ENCODE measurements at places on chromosomes 13 and 19.

DNA sequence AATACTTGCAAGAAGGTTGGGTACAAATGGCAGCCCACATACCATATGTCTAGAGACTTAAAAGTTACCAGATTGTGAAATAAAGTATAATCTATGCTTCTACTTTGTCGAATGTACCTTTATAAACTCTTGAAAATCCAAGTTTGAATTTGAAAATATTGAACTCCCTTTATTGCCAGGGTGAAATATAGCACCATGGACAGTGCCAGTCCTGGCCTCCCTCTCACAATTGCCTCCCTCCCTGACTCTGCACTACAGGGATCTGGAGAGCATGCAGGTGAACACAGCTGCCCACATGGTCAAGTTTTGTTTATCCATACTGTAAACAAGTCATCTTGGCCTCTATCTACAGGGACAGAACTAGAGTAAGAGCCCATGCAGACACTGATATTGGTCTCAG is 394.1 kb upstream of the SLITRK6 start:
- no peak for DNase-seq

DNA sequence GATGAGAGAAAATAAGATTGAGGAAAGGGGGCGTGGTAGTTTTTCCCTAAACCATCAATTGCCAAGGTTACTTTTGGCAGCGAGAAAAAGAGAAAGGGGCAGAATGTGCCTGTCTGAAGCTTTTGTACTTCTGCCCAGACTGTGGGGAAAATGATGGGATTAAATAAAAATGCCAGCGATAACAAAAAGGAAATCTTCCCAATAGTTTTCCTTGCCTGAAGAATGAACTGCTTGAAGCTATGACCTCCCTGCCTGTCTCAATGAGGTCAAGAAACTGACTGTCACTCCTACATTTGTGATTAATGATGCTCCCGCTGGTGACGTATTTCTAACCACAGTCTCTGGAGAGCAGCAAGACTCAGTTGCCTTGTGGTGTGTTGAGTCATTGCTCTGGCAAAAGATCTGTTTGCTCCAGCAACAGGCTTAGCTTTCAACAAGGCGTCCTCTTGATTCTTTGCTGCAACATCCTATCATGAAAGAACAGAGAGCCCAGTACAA is 1051.5 kb downstream of the DIAPH3 start:
- peak; percentile 60 for DNase-seq

GRCh38 chr19:57241176-57241575 is 744 bp downstream of the ZNF805 start:
- no peak for DNase-seq

DNA sequence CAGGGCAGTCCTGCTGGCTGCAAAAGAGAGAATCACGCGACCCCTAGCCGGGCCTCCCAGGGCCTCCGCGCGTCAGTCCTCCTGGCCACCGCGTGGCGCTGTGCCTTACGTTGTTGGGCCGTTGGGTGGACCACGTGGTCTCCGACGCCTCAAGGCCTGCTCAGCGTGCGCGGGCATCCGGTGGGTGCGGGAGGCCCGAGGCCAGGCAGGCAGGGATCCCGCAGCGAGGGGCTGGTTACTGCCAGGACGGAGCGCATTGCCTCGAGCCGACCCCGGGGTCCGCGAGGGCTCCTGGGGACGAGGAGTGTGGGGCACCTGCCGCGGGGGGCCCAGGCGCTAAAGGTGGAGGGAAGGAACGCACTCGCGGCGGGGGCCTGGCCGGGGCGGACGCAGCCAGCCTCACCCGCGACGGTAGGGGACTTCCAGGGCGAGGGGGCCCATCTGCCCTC is at the start of gene TDRD12:
TSS of gene TDRD12 (plus strand) at position 157 of the 449 bp plus-strand sequence. CDS start 306 bp downstream, outside the sequence.
- no peak for DNase-seq

DNA sequence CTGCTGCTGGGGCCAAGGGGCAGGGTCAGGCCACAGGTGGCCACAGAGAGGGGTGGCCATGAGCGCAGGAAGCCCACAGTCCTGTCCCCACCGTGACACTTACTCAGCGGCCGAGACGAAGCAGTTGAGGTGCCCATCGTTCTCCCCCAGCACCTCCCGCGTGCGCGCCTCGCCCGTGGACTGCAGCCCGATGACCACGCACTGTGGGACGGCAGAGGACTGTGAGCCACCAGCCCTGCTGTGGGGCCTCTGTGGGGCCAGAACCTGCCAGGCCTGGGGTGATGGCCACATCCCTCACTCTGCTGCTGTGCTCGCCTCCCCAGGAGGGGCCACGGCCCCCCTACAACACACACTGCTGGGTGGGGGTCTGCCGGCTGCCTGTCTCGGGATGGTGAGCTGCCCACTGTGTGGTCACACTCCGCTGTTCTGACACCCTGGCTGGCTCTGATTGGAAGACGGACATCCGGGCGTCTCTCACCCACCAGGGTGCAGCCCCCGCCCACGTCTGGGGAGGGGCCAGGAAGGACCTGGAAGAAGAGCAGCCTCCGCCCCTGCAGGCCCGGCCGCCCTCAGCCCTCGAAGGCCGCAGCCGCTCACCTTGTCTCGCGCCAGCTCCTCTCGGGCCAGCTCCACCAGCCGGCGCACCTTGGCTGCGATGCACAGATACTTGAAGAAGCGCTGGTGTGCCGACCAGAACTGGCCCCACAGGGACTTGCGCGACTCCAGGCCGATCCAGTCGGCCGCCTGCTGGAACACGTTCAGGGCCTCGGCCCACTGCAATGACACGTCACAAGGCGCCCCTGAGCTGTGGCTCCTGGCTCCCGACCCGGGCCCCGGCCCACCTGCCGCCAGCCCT is 13.2 kb downstream of the GPX4 start:
- no peak for DNase-seq

- no peak for DNase-seq
Observed at GRCh38 chr13:76654263-76654662, 231.9 kb downstream of the KCTD12 start.

DNA sequence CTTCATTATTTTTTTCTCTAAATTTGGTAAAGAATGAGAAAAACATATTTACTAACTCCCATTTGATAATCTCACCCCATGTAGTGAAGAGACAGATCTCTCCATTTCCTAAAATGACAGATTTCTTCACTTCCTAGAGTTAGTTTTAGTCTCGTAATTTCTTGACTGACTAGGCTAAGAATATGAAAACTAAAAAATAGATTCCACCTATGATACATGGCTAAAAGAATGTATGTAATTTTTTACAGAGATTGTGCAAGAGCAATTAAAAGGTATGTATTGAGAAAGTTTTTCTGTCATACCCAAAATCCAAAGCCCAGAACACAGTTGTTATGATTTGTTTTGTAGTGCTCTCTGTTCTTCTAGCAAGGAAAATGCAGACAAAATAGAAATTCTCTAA is 9.5 kb downstream of the NALCN start:
- no peak for DNase-seq

DNA sequence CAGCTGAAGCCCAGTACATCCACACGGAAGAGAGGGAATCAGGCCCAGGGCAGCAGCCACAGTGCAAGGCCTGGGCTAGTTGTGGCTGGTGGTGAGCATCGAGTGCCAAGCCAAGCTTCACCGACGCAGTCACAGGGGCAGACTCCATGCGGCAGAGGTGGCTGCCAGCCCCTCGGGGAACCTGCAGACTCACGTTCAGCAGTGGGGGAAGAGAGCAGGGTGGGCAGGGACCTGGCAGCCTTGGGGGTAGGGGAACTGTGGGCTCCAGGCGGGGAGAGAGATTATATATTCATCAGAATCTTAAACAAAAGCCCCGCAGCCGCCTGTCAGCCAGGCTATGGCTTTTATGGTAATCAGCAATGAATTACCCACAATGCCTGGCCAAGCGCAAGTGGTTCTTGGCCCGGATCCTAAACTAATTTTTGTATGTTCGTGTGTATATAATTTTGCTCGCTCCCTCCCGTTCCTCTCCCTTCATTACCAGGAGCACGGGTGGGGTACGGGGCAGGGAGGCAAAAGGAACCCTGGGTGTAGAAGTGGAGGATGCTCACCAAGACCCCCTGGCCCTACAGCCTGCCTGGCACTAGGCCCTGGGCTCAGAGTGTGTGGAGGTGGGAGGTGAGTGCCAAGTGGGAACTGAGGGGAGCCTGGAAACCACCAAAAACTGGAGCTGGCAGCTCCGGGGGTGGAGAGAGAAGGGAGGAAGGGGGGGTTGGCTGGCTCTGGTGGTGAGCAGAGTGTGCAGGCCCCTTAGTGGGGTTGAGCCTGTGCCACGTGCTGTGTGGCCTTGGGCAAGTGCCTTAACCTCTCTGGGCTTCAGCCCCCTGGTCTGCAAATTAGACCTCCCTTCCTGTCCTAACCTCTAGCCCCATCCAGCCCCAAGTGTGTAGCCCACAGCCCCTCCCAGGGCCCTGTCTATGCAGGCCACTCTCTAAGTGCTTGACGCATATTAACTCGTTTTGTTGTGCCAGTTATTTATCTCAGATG is 31.9 kb downstream of the PTPRS start:
- DNase-seq = peak; percentile 97

DNA sequence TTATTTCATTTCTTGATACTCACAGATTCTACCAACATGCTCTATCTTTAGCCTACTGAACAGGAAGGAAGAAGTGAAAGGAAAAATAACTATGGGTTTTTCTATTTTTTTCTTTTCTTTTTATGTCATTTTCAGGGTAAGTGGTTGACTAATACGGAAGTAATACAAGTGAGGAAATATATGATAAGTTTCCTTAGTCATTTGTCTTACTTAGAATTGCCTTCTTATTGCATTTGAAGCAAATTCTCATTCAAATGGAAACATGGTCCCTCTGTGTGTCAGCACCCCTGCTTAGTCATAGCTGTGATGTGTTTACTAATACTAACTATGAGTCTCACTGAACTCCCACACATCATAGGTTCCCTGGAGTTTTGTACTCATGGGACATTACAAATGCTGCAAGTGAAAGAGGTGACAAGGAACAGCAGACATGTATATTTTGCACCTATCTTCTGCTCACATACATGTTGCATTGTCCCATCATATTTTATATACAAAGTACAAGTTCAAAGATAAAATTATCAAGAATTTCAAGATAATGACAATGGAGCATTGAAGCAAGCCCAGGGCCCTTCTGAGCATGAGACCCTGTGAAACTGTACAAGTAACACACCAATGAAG is 60.1 kb downstream of the DCT start:
- no peak for DNase-seq

- DNase-seq = no peak
Observed at GRCh38 chr13:87810391-87810801, 139.2 kb downstream of the SLITRK5 start.

DNA sequence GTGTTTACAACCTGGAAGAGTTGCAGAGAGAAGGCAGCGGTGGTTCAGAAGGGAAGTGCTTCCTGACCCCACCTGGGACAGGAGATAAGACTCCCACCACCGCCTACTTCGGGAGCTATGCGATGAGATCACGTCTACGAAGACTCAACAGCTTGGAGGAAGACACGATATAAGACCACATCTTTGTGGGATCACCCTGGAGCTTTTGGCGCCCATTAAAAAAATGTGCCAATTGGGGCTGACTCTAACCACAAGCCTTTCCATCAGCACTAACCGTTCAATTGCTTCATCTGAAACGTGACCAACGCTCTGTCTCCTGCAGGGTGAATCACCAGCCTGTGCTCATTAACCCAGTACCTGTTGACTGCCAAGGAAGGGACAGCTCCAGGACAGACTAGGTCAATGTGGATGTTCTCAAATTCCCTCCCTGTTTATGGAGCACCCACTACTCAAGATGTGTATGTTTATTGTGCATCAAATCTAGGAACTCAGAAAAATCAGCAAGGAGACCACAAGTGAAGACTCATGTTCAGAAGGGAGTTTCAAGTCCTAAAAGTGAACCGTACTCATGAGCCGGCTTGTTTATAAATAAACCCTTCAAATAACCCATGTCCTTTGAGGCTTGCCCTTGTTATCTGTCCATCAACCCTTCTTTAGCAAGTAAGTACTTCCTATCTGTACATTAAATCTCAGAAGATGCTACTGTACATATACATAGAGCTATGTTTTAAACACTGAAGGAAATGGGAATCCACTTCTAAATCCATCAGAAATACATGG is 67.5 kb downstream of the LATS2 start:
- DNase-seq = no peak

DNA sequence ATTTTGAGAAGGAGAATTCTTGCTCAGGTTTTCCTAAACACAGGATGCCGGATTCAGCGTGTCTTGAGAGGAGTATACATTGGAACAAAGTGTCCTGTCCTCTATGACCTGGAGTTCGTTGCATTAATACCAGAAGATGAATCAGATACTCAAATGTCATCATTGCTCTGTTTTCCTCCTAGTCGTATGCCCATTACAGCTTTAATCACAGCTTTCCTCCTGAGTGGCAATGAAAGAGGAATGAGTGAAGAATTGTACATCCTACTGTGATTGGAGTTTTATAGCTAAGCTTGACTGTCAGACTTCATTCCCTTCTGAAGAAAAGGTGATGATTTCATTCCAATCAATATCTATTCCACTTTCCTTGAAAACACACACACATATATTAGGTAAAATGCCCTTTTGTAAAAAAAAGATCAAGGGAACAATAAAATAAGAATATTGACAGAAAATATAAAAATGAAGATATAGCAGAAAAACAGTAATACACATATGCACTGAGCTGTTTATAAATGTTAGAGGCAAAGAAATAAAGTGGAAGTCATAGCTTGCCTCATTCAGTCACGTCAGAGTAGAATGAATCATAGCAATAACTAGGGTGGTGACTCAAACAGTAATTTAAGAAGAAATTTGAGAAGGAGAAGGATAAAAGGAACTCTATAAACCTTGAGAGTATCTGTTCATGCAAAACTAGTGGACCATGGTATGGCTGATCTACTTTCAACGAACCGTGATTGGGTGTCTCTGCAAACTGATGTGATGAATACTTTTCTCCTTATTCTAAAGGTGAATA is 501.5 kb downstream of the SUCLA2 start:
- no peak for DNase-seq

DNA sequence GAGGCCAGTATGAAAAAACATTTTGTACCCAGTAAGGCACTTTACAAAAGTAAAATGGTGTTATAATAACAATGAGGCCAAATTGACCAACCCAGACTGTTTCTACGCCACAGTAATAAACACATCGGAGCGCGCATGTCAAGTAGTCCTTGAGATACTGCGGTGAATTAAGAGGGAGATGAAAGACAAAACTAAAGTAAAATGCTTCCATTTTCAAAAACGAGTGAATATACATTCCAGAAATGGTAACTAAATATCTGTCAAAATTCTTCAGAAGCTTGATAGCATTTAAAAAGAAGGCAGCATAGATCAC is 19.0 kb downstream of the N4BP2L1 start:
- no peak for DNase-seq

DNA sequence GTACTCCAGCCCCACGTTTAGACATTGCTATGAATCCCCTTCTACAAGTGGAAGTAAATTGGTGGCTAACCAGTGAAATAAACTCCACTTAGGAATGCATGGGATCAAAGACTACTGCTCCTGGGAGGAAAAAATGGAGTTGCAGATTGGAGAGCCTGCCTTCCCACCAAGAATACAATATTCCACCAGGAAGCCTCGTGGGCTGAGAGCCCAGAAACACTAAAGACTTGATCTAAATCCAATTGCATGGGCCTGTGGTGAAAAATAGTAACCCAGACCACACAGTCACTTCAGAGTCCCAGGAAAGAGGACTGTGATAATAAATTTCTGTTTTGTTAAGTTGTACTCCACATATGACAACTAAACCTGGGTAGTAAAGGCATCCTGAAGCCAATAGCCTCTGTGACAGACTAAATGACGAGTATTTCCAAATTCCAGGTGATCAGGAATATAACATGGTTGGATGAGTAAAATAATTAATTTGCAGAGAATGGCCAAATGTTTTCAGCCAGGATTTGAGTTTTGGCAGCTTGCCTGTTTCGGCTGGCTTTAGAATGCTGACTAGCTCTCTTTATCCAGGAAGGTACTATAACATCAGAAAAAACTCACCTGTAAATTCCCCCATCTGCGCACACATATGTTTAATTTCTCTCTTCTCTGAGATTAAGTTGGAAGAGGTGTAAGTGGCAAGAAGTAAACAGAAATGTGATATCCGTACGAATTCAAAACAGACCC is 480.3 kb downstream of the LIG4 start:
- peak; percentile 16 for DNase-seq

Data from NCI-H446 treated with DMSO at 0.1 percent for 48 hours (cell line).